ENCODE measurements at places on chromosomes 11 and 22.
A peak's percentile ranks its signal among the peaks of the same experiment; 100 is the strongest.

DNA sequence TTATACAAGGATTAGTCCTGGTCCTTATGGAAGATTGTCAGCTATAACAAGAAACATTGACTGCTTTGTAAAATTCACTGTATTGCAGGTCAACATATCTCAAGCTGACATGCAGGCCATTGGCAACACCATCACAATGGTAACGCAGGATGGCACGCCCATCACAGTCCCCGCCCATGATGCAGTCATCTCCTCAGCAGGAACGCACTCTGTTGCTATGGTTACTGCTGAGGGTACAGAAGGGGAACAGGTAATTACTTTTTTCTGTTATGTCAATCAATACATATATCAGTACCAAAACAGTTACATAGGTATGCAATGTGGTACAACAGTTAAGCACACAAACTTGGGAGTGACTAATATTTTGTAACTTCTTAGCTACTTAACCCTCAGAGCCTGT lies 55.3 kb downstream of the ZNF143 start:
- no peak for DNase-seq

- DNase-seq: no peak
These were observed 1003.3 kb upstream of the CCDC90B start for GRCh38 chr11:84289381-84289906.

GRCh38 chr11:113722934-113723333 lies 16.8 kb upstream of the TMPRSS5 start:
- no peak for DNase-seq

- no peak for DNase-seq
These were observed 1.9 kb upstream of the MOGAT2 start for GRCh38 chr11:75715688-75716087.

- no peak for DNase-seq
These were observed 88.3 kb downstream of the BDNF start for GRCh38 chr11:27611947-27612455.

- DNase-seq: no peak
These were observed 4.5 kb downstream of the VSIG2 start for GRCh38 chr11:124747406-124748099.

DNA sequence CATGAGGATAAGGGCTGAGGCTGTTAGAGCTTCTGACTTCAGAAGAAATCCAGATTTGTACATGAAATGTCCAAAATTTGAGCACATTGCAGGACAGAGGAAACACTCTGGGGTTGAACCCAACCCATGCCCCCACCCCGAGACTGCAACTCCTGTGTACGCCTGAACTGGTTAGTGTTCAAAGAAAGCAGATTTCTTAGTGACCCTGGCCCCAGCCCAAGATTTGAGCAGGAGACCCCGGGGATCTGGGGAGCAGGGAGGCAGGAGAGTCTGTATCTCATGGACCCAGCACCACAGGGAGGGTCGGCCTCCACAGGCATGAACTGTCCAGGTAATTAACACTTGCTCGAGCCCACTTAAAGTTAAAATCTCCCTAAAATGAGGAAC lies 69.3 kb upstream of the WNT7B start:
- no peak for DNase-seq

- DNase-seq: peak; percentile 35
These were observed 88.5 kb downstream of the GRAMD1B start for GRCh38 chr11:123518496-123519054.

DNA sequence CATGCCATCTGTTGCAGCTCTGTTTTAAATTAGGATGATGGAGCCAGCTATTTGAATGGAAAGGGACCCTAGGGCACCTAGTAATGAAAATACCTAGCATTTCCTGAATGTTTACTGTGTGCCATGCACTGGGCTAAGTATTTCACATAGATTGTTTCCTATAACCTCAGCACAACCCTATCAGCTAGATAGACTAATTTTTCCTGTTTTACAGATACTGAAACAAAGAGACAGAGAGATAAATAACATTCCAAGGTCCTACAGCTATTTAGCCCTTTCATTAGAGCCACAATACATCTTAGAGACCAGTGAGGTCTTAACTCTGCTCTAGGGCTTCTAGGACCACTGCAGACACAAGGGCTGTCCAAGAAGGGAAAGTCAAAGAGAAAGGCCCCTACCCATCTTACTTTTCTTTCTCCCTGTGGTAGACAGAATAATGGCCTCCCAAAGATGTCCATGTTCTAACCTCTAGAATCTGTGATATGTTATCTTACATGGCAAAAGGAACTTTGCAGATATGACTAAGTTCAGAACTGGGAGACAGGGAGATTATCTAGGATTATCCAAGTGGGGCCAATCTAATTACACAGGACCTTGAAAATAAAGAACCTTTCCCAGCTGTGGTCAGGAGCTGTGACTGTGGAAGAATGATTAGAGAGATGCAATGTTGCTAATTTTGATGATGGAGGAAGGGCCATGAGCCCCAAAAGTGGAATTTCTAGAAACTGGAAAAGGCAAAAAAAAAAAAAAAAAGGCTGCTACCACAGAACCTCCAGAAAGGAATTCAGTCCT lies 157.0 kb downstream of the CCDC34 start:
- DNase-seq: no peak

DNA sequence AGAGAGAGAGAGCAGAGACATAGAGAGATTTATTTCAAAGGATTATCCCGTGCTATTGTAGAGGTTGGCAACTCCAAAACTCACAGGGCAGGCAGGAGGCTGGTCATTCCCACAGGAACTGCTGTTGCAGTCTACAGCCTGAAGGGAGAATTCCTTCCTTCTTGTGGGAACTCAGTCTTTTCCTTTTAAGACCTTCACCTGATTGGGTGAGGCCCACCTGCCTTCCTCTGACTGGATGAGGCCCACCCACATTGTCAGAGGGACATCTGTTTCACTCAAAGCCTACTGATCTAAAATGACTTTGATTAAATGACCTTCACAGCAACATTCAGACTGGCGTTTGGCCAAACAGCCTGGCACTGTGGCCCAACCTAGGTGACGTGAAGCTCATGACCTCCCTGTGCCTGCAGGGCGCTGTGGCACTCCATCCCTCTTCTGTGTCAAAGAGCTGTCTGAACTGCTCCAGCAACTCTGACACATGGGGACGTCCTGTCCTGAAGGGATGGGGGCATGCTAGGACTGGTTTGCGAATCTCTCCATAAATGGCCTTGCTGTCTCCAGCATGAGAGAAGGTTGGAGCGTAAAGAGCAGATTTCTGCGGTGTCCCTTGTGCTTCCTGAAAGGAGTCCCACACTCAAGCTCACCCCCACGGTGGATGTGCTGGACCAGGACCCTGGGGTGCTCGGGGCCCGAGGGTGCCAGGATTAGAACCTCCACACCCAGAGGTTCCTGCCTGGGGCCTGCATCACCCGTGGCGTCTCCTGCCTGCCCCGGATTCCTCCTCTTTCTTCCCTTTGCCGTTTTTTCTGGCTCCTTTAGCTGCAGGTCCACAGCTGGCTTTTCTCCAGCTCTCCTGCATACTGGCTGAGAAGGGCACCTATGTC lies 20.7 kb downstream of the KRTAP5-5 start:
- no peak for DNase-seq

GRCh38 chr11:41116970-41117369 lies 342.5 kb downstream of the LRRC4C start:
- DNase-seq: no peak

- no peak for DNase-seq
These were observed 33.3 kb upstream of the KCNJ11 start for GRCh38 chr11:17421781-17422180.

GRCh38 chr11:134664447-134665187 lies 252.6 kb upstream of the B3GAT1 start:
- DNase-seq: no peak

DNA sequence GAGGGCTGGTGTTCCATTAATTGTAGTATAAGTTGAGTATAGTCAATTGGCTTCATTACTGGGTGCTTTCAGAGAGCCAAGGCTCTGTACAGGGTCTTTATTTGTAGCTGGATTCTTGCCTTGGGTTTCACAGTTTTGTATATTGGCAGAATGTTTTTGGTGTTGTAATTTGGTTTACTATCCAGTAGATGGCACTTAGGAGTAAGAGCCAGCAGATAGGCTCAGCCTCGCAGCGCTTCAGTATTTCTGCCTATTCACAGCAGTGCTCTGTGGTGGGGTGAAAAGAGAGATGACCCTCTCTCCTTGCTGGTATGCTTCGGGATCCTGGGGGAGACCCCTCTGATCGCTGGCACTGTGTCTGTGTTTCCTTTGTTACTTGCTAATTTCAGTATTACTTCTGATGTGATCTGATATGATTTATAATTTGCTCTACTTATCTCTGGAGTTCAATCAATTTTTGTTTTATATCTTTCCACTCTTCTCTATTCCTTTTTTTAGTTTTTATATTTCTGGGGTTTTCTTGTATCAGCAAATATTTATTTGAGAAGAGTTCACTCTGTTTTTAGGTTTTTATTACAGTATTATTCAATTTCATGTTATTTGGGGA lies 52.2 kb downstream of the ANO5 start:
- peak; percentile 27 for DNase-seq

GRCh38 chr11:125347261-125347585 lies 148.8 kb downstream of the FEZ1 start:
- DNase-seq: no peak

DNA sequence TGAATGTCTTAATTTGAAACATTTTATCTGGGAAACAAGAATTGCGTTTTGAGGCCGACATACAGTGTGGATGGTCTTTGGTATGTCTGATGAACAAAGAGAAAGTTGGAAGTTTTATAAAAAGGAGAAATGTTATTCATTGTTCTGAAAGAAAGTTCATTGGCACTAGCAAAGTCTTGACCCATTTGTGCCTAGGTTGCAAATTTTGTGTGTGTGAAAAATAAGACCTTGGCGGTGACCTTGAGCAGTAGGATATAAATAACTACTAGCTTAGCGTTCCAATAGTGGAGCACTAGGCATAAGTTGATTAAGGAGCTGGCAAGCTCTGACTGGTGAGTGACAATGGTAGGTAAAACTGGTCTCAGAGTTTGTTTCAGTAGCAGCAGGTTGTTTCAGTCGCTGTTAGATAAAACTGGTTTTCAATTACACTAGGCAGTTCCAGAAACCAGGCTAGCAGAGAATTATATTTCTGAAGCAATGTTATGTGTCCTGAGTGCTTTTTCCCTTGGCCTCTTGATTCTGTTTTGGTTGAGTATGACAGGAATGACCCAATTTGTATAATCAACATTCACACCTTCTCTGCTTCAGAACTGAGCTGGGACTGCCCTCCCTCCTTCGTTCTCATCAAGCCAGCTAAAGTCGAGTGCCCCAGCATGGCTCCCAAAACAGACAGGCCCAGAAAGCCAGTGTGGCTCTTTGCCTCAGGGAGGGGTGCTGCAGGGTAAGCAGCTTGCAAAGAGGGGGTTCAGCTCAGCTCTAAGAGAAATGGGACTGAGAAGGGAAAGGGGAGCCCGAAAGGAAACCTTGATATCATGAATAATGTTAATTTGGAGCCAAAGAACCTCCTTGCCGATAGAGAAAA lies 85.7 kb downstream of the NTM start:
- no peak for DNase-seq

GRCh38 chr22:22748297-22748743 lies 103.9 kb downstream of the GGTLC2 start:
- peak; percentile 48 for DNase-seq

GRCh38 chr11:117560780-117561530 lies 233.3 kb downstream of the CEP164 start:
- DNase-seq: peak; percentile 46

- DNase-seq: no peak
These were observed 906 bp upstream of the NAA40 start for GRCh38 chr11:63937713-63938478.

- no peak for DNase-seq
These were observed 77.5 kb downstream of the CNTN5 start for GRCh38 chr11:99098258-99098657.

DNA sequence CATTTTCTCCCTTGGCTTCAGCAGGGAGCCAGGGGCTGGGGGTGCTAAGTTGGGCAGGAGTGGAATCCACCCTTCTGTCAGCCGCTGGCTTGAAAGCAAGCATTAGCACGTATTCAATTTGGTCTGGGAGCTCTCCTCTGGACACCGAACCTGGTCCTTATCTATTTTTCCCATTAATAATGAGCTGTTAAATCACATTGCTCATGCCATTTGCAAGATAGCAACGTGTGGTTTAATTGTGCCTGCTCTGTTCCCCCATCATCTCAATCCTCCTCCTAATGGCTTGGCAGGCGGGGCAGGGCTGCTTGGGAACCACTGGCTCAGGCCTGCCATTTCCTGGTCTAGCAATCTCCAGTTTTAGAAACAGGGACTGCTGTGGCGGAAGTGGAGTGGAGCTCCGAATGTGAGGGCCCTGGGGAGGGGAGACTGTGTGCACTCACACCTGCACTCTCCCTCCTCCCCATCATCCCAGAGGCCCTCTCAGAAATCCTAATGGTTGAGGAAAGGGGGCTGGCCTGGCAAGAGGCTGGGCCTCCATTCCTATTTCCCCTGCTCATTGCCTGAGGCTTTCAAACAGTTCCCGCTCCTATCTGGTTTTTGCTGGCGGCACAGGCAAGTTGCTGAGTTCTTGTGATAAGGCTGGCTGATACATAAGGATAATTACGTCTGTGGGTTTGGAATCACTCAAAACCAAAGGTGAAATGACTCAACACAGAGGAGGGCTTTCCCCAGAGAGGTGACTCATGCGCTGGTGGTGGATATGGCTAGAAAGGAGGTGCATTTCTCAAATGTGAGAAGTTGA lies 201.2 kb upstream of the E2F8 start:
- no peak for DNase-seq

GRCh38 chr11:104093426-104094280 lies 57.2 kb downstream of the DDI1 start:
- DNase-seq: no peak

GRCh38 chr11:65590240-65590738 lies 5.3 kb downstream of the KCNK7 start:
- no peak for DNase-seq

- no peak for DNase-seq
These were observed 8.3 kb upstream of the FGF19 start for GRCh38 chr11:69711822-69712801.

DNA sequence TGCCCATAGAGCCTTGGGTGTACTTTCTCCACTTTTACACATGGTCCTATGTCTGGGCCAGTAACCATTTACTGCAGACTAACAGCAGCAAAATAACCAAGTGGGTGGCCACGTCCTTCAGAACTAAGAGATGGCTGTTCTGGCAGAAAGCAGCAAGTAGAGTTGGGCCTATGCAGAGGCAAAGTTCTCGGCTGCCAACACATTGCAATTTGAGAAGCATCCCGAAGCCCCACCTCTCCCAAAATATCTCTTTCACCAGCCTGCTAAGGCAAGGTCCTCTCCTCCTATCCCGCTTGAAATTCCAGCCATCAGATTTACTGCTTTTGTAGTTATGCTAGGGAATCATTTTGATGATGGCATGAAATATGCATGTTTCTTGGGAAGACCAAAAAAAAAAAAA lies 118.5 kb upstream of the APOA1 start:
- no peak for DNase-seq

Measured in WERI-Rb-1 (cell line).